ENCODE measurements at places on chromosomes 2 and 18.
A peak's percentile ranks its signal among the peaks of the same experiment; 100 is the strongest.

- DNase-seq = no peak
These were observed 48.3 kb upstream of the ITGA4 start for GRCh38 chr2:181408861-181409260.

- peak; percentile 38 for DNase-seq
These were observed 142.7 kb downstream of the CYP26B1 start for GRCh38 chr2:72004976-72005375.

DNA sequence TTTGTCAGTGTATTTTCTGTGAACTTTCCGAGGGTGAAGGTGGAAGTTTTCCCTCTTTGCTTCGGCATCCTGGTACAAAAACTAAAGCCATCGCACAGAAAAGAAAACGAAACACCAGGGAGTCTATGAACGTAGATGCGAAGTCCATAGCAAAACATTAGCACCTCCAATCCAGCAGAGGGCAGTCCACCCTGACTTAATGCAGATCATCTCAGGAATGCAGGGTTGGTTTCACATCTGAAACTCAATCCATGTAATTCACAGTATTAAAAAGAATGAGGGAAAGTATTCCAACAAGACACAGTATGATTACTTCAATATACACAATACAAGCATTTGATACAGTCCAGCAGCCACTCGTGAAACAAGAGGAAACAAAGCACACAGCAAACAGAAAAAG is 70.8 kb downstream of the RTP5 start:
- DNase-seq = no peak

GRCh38 chr2:119495948-119496347 is 28.3 kb downstream of the SCTR start:
- DNase-seq = no peak

DNA sequence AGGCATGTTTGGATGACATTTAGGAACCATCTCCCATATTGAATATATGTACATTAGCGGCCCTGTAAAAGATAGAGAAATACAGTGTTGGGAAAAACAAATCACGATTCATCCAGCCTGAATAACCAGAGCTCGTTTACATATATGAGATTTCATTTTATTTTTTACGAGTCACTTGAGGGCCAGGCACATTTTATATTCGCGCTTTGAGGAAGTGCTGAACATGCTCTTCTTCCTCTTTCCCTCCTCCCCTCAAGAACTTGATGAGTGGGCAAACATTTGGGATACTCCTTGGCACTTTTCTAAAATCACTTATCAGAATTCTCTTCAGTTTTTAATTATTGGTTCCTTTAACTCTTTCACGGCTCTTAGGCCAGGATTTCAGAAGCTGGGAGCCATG is 268.0 kb upstream of the TANK start:
- DNase-seq = no peak

DNA sequence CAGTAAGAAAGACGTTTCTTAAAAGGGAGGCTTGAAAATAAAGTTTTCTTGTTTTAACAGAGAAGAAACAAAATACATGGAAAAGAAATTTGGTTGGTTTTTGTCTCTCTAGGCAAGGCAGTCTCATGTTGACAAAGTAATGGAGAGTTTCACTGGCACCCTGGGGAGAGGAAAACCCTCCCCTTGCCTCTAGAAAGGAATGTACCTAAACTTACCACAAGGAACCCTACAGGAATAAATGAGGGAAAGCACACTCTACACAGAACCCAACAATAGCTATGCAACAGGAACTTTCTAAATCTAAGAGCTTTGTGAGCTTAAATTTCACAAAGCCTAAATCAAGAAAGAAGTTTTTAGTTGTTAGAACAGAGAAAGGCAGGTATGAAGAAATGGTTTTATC is 37.0 kb downstream of the FIGN start:
- no peak for DNase-seq

GRCh38 chr2:85437488-85438200 is 19.1 kb downstream of the SH2D6 start:
- DNase-seq = peak; percentile 90

DNA sequence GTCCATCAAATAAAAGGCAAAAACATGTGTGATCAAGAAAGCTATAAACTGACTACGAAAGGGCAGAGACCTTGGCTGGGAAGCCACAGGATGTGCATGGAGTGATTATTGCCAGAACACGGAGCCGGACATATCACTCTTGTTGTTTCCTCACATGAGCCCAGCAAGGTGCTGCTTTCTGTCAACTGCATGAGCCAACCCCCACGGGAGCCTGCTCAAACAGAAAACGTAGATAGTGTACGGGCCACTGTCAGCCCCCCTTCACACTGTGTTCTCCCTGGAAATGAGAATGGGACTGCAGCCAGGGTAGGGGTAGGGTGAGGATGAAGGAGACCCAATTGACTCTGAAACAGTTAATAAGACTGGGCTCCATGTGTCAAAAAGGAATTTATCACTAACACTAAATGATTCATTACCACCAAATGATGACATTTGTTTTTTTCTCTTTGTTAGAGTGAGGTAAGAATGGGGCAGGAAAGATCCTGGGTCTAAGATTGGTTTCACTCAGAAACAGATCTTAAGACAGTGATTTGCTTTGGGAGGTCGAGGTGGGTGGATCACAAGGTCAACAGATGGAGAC is 235.8 kb downstream of the MREG start:
- no peak for DNase-seq

- DNase-seq = no peak
These were observed 777.6 kb upstream of the SOX11 start for GRCh38 chr2:4914551-4914950.

DNA sequence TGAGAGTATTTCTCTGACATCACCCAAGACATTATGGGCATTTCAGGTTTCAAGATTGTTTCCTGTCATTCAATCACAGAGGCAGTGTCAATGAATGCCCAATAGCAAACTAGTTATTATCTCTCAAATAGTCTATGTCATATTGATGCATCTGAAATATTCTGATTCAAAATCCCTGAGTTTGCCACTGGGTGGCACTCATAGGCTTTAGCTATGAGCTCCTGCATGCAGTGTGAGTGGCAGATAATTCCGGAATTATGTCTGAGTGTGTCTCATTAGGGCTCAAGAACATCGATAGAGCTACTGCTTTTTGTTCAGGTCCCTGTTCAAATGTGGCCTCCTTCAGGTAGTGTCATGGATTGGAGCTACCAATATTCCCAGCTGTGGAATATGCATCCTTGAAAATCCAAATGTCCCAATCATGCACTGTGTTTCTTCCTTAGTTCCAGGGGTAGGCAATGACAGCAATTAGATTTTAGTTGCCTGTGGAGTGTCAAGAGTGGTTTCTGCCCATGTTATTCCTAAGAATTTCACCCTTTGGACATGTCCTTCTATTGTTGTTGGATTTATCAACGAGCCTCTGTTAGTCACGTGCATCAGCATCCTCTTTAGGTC is 7.8 kb upstream of the OR6B3 start:
- DNase-seq = no peak

DNA sequence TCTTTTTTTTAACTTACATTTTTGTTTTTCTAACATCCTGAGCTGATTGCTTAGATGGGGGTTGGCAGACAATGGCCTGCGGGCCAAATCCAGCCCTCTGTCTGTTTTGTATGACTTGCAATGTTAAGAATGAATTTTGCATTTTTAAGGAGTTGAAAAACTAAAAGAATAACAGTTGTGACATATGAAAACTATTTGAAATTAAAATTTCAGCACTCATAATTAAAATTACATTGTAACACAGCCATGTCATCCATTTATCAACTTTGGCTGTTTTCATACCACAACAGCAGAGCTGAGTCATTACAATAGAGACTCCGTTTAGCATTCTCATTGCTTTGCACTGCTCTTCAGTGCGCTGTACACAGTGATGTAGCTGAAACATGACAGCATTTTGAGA is 94.1 kb upstream of the MC4R start:
- no peak for DNase-seq

DNA sequence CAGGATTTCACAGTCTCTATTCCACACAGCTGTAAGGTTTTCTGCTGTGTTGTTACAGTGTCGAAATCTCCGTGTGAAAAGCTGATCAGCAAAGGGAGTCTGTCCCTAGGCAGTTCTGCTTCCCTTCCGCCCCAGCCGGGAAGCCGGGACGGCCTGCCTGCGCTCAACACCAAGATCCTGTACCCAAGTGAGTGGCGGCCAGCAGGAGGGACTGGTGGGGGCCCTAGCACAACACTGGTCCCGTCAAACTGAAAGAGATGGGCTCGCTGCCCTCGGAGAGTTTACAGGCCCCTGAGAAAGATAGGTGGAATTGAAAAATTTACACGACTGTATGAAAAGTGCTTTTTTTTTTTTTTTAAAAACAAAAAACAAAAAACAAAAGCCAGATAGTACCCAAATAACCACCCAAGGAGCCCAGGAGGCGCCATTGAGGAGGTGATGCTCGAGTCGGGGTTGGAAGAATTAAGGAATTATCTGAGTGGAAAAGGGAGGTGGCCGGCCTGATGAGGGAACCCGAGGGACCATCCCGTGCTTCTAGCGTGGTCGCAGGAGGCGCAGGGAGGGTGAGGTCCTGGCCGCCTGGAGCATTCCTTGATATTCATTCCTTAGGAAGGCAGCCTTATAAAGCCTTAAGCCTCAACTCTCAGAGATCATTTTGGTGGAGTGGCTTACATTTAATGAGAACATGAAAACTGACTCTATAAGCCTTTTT is 96.7 kb downstream of the DGKD start:
- no peak for DNase-seq

- DNase-seq = no peak
These were observed 192.2 kb upstream of the HS6ST1 start for GRCh38 chr2:128510701-128511397.

- no peak for DNase-seq
These were observed 120.3 kb downstream of the GLI2 start for GRCh38 chr2:120855855-120856405.

DNA sequence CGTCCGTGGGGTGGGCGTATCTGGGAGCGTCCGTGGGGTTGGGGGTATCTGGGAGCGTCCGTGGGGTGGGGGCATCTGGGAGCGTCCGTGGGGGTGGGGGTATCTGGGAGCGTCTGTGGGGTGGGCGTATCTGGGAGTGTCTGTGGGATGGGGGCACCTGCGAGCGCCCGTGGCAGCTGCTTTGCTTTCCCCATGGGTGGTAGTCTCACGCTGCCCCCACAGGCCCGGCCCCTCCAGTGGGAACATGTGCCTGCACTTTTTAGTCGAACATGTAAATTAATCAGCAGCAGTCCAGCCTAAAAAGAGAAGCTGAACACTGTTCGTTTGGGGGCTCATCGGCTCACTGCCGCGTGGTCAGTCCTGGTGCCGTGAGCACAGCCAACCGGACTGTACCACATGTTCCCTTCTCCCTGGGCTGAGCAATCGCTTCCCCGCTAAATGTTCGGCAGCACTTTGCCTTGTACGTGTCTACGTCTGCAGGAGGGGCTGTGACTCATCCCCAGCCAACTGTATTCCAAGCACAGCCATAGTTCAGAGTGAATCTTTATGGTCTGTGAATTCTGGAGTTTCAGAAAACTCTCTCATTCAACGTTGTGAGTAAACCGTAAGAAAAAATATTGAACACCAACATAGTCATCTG is 271.5 kb downstream of the AGAP1 start:
- DNase-seq = no peak

DNA sequence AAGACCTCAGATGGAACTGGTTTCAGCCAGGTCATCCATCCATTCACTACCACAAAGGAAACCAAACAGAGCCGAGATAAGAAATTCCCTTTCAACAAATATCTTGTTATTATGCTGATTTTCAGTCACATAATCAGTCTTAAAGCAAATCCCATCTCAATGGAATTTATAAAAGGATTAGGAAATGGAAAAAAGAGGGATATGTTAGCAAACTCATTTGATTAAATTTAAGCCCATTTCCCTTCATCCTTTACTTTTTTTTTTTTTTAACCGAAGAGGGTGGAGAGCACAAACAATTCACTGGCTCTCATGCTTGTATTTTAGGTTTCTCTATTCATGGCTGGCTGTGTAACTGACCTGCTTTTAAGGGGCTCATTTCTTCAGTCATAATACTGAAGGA is 109.0 kb upstream of the GATA6 start:
- DNase-seq = no peak
